Hepatocyte (in vitro differentiated cells): ENCODE measurements at places on chromosomes 7 and 10. TPM values are rescaled to one million over a fixed set of nuclear protein-coding genes. Genes with fewer than 3 reads are reported as not detected.

ANKRD30A gene
- polyA plus RNA-seq = not detected in 2 replicates

ACTR3C gene
- 7.8 and 11.9 TPM in 2 replicates for polyA plus RNA-seq

SLC26A3 gene
- 4.2 and 8.1 TPM in 2 replicates for polyA plus RNA-seq

ASIC3 gene
- polyA plus RNA-seq = 2.1 and 7.0 TPM in 2 replicates

ANKRD22 gene
- 2.3 and 2.7 TPM in 2 replicates for polyA plus RNA-seq

ANKRD7 gene
- polyA plus RNA-seq = 0.34 TPM in 1 of 2 replicates, not detected in the other

SMKR1 gene
- polyA plus RNA-seq = 0.37 and 1.8 TPM in 2 replicates

VWDE gene
- polyA plus RNA-seq = 0.13 TPM in 1 of 2 replicates, not detected in the other

SYT15 gene
- polyA plus RNA-seq = 1.1 and 1.2 TPM in 2 replicates

SLC16A9 gene
- 1.7 and 2.0 TPM in 2 replicates for polyA plus RNA-seq
